ENCODE measurements at places on chromosomes 3 and 15.
A peak's percentile ranks its signal among the peaks of the same experiment; 100 is the strongest.

GRCh38 chr3:126487151-126487771 lies 11.6 kb upstream of the ZXDC start:
- DNase-seq: no peak

DNA sequence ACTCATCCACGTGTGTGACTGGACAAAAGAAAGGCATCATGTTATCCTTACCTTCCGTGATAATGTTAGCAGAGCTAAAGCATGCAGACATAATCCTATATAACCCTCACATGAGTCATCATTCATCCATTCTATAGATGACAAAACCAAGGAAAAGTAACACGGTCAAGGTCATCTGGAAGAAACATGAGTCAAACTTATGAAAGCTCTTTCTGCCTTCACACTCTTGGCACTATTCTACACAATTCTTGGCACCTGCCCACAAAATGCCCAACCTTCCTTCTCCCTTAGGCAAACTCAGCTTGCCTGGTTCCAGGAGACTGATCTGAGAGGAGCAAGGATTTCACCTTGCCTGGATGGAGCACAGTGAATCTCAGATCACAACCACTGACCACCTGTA lies 66.9 kb downstream of the PRICKLE2 start:
- DNase-seq: no peak

GRCh38 chr3:67595424-67595823 lies 59.0 kb downstream of the SUCLG2 start:
- DNase-seq: no peak

DNA sequence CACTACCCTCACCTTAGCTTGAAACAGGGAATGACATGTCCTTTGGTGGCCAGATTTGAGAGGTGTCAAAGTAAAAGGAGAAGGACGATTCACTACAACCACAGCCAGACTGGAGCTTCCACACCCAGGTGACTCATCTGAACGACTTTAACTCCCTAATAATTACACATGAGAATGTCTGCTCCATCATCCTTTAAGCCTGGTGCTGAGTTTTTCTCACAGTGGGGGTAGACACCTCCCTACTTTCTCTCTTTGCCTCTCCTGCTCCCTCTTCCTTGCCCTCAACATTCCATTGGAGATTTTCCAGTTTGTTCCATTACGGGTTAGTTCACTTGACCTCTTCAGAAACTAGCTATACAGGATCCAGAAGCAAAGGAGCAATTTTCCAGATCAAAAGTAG lies 154.3 kb upstream of the BHLHE40 start:
- DNase-seq: peak; percentile 46

DNA sequence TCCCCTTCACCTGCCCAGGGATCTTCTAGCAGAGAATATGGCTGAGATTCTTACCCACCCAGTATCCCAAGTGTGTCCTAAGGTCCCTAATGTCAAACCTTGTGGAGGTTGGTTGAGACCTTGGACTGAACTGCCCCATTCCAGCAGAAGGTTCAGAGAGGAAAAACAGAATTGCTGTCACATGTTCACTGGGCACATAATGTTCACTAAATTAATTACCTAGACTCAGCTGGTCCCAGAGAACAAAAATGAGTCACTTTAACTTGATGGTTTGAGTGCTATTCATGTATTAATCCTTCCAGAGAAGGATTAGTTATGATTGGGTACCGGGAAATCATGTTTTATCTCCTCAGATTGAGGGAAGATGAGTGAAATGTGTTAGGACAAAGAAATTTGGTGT lies 171.3 kb upstream of the GADL1 start:
- DNase-seq: no peak

DNA sequence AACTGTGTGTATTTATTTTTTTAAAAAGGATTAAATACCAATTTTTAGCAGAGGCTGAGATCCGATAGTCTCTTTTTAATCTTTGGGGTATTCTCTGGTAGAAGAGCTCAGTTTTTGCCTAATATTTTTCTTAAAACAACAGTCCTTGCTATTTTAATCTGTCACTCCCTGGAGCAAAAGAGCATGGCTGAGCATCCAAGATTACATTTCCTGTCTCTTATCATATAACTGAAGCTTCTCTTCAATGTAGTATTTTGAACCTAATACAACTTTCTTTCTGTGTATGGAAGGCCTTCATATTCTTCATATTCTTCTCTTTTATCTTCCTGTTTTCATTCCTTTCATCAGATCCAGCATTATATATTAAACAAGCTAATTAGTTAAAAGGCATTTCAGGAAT lies 293.7 kb downstream of the NSUN3 start:
- DNase-seq: no peak

DNA sequence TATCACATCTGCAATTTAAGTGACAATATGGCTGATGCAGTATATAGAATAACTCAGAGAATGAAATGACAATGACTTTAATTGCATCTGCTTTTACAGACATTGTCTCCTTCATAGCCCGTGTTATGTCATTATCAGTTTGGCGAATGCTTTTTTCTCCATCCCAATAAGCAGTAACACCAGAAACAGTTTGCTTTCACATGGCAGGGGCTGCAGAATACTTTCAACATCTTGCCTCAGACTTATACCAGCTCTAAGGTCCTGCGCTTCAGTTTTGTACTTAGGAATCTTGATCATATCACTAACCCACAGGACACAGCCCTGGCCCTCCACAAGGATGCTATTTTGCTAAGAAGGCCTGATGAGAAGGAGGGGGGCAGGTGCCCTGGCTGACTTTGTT lies 49.9 kb upstream of the SPESP1 start:
- DNase-seq: no peak

DNA sequence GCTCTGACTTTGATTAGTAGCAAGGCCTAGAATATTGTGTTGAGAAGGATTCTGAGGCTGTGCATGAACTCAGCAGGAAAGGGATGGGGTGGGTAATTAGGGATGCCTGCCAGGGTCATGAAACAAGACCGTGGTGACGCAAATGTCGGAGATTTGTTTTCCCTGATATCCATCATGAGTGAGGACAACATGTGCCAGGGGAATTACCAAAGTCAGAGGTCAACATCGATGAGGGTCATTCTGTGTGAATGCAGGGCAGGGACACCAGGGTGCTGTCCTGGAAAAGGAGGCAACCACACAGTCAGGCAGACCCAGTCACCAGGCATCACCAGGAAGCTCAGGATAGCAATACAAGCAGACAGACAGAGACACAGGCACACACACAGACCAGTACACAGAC lies 52.2 kb downstream of the SLCO2A1 start:
- DNase-seq: no peak

- no peak for DNase-seq
Observed at GRCh38 chr3:122066331-122067213, 11.4 kb downstream of the CD86 start.

- DNase-seq: no peak
Observed at GRCh38 chr3:105334138-105334882, 32.4 kb upstream of the ALCAM start.

DNA sequence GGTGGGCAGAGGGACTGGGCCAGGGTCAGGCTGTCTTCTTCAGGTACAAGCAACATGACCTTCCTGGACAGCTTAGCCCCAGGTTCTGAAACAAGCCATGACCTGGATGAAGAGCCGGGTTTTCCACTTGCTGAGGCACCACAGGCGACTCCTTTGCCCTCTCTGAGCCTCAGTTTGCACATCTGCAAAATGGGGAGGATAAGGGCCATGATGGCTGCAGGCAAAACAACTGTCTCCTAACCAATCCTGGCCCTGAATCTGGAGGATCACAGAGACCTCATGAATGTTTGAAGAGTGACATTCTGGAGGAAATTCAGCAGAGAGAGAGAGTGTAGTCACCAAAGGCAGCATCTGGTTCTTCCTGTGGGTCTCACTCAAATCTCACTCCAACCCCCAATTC lies 8.0 kb downstream of the SLC6A1 start:
- no peak for DNase-seq

DNA sequence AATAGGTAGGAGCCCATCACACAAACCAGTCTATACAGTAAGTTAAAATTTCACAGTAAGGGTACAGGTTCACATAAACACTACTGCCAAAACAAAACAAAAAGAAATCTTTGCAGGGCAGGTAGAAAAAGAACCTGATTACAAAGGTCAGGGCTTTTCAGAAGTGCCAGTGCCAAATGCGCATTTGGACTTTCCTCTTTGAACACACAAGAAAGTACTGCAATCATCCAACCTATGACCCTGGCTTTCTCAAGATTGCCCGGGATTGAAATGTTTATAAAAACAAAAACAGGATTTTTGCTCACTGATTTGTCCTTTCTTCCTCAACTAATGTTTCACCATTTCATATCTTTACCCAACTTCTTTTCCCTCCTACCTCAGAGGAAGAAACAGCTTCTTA lies 47.4 kb downstream of the CBLB start:
- no peak for DNase-seq

DNA sequence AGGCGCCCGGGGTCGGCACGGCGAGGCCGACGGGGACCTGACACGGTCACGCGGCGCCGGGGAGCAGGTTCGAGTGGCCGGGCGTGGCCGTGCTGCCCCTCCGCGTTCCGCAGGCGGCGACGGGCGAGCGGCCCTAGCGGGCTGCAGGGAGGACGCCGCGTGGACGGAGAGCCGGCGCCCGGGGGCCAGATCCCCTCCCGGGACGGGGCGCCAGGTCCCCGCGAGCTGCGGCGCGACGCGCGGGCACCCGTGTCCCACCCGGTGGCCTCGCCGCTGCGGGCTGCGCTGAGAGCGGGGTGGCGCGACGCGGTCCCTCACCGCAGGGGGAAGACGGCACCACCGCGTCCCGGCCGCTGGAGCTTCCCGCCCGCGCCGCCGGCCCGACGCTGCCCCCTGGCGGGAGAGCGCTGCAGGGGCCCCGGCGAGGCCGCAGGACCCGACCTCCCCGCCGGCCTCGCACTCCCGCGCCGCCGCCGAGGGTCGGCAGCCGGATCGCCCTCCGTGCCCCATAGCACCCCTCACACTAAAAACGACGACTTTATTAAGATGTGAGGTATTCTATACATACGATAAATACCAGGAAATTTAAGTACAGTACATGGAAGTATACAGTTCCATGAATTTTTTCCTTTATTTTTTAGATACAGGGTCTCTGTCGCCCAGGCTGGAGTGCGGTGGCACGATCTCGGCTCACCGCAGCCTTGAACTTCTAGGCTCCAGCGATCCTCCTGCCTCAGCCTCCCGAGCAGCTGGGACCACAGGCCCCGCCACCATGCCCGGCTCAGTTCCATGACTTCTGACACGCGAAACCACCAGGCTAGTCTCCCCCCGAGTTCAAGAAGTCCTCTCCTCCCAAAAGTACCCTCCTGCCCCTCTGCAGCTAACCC lies 1.3 kb upstream of the PIGZ start:
- peak; percentile 51 for DNase-seq

GRCh38 chr3:125194849-125195601 lies 17.5 kb downstream of the SLC12A8 start:
- no peak for DNase-seq

DNA sequence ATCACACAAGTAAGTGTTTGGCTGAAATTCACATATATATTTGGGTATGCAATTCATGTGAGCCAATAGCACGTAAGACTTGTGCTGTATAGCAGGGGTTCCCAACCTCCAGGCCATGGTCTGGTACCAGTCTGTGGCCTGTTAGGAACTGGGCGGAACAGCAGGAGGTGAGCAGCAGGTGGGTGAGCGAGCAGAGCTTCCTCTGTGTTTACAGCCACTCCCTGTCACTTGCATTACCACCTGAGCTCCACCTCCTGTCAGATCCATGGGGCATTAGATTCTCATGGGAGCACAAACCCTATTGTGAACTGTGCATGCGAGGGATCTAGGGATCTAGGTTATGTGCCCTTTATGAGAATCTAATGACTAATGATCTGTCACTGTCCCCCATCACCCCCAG lies 59.7 kb downstream of the MAP3K13 start:
- DNase-seq: no peak

Data from CD4-positive, alpha-beta T cell treated with Interleukin-4 for 4 hours (primary cell).